ENCODE measurements at places on chromosomes 1 and 21.
A peak's percentile ranks its signal among the peaks of the same experiment; 100 is the strongest.

GRCh38 chr21:18987520-18988026, 584.0 kb upstream of the TMPRSS15 start:
- no peak for DNase-seq

- no peak for DNase-seq
These were observed 589.7 kb downstream of the DPYD start for GRCh38 chr1:97331165-97331564.

- DNase-seq: no peak
These were observed 3.3 kb downstream of the SLAMF8 start for GRCh38 chr1:159829822-159830465.

DNA sequence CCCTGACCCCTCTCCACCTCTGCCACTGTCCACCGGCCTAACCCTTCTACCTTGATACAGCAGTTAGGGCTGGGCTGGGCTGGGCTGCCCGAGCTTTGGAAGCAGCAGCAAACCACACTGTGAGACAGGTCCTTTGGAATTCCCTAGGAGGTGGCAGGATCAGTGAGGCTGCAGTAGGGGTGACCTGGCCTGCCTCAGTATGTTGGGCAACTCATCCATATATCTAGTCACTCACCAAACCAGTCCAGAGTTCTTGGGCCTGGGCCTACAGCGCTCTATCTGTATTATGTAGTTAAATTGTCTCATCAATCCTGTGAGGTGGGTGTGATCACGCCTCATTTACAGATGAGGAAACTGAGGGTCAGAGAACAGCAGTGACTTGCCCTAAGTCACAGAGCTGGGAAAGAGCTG, 13.3 kb upstream of the SYNC start:
- no peak for DNase-seq

DNA sequence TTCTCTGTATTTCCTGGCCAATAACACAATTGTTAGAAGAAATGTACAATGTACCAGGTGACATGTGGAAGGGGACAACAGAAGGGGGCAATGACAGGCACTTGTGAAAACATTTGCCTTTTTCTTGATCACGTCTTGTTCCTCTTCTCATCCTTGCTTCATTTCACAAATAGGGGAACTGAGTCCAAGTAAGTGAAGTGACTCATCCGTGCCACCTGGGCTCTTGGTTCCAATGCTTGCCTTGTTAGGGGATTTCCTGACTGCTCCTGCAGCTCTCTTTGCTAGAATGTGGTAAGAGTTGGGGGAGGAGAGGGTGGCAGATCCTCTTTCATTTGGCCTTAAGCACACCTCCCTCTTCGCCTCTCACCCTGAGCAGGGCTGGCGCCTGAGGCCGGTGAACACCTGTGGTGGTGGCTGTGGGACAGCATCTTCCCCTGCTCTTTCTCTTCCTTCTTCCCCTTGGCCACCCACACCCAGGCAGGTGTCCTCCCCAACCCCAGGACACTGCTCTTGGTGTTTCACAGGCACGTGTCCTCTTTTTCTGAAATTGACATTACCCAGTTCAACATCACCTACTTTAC, 2.2 kb upstream of the RHEX start:
- DNase-seq: no peak

- DNase-seq: no peak
These were observed 25.7 kb downstream of the TMPRSS2 start for GRCh38 chr21:41482301-41482700.

- DNase-seq: no peak
These were observed 28.4 kb downstream of the RNF11 start for GRCh38 chr1:51264451-51264850.

DNA sequence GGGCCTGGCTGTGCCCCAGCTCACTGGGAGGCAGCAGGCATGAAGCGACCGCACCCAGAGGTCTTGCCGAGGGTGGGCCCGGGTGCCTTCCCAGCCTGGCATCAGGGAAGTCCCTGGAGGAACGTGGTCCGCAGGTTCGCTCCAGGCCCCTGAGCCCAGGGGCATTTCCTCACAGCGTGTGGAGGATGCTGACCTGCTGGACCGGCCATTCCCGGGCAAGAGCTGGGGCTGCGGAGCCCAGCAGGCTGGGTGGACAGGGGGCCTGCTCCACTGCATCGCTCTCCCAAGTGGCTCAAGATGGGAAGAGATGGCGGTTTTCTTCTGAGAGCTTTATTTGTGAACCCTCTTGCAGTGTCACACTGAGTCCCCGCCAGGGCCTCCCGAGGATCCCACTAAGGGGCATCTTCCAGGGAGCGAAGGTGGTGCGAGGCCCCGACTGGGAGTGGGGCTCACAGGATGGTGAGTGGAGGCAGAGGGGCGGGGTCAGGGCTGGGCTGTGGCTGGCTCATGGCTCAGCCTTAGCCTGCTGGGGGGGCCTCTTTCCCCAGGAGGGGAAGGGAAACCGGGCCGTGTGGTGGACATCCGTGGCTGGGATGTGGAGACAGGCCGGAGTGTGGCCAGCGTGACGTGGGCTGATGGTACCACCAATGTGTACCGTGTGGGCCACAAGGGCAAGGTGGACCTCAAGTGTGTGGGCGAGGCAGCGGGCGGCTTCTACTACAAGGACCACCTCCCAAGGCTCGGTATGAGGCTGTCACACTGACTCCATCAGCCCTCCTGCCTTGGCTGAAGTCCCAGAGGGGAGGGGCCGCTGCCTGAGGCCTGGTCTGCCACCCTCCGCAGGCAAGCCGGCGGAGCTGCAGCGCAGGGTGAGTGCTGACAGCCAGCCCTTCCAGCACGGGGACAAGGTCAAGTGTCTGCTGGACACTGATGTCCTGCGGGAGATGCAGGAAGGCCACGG, 7.2 kb upstream of the MMP23B start:
- DNase-seq: peak; percentile 62

DNA sequence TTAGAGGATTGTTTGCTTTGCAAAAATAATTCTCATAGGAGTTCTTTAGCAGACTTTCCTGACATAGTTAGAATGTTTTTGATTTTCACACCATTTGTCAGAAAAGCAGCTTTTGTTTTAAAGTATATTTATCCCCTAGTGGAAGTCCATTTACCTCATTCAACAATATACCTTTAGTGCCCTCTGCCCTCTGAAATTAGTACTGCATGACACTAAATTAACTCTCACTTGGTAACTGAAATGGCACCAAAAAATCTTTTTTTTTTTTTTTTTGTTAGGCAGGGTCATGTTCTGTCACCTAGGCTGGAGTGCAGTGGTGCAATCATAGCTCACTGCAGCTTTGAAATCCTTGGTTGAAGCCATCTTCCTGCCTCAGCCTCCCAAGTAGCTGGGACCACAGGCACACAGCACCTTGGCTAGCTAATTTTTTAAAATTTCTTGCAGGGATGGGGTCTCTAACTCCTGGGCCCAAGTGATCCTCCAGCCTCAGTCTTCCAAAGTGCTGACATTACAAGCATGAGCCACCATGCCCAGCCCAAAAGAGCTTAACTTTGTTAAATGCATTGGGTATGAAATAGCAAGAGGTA, 13.6 kb downstream of the LRRC42 start:
- DNase-seq: no peak

- no peak for DNase-seq
These were observed 263.8 kb downstream of the PTPRC start for GRCh38 chr1:198902655-198903054.

DNA sequence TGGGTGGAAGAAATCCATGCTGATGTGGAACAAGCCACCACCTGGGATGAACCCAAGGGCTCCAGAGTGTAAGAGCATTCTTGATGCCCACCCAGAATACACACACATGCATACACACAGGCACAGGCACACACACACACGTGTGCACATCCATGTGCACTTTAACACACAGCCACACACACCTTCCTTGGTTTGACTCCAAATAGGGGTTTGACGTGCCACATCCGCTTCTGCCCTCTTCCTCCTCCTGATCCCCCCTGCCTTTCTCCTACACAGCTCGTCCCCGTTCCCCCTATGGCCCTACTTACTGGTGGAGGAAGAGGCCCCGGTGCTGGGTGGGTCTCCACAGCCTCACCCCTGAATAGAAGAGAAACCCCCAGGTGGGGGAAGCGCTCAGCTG, 16.0 kb downstream of the SPATA21 start:
- DNase-seq: no peak

DNA sequence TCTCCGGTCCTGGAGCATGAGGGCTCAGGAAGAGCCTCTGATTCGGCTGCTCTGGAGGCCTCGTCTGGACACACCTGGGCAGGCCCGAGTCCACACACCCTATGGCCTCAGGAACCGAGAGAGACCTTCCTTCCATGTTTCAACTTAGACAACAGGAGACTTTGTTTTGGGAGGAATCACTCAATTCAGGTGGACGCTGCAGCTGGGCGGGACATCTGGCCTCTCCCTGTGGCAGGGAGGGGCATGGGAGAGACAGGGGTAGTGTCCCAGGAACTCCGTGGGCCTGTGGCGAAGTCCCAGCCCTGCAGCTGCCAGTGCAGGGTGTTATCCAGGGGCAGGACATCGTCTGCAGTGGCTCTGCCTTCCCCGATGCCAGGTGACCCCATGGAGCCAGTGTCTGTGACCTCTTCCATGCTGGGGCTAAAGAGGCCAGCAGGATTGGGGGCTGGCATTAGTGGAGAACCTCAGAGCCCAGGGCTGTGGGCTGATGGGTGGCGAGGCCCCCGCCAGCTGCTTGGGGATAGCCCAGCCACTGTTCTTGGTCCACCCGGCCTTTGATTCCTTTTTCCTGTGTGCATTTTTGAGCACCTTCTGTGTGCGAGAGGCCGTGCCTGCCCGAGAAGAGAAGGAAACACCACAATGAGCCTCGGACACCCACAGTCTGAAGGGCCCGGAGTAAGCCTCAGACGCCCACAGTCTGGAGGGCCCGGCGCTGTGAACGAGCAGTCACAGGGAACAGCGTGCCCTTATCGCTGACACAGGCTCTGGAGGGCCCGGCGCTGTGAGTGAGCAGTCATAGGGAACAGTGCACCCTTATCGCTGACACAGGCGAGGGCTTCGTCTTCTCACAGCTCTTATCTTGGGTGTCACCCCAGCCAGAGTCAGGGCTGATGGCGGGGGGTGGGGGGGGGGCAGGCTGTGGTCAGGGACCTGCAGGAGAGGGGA, 6.2 kb downstream of the COL18A1 start:
- peak; percentile 34 for DNase-seq

DNA sequence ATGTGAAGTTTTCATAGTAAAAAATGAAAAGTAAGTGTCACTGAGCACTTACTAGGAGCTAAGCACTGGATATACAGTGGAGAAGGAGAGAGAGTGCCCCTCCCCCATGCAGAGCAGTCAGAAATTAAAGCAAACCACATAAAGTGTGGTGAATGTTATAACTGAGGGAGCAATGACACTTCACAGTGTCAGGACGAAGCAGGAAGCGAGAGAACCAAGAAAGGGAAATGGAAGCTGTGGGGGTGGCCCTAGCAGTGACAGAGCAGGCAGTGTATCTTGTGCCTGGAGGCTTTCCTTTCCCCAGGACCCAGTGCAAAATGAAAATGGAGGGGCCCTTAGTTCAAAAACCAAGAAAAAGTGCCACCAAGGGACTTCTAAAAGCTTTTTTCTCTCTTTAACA, 21.5 kb upstream of the RCAN3 start:
- no peak for DNase-seq

DNA sequence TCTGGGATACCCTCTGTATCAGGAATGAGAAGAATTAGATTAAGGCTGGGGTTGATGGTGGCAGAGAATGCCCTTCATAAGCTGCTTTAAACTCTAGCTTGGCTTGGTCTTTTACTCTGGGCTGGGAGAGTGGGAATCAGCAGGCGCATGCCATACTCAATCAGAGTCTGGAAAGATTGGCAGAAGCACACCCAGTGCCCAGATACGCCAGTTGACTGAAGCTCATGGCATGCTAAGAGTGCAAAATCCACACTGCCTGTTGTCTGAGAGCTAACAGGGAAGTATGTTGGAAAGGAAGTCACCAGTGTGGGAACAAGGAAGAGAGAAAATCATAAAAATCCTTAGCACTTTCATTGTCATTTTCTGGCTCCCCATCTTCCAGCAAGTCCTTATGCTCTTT, 53.0 kb downstream of the HMCN1 start:
- no peak for DNase-seq

DNA sequence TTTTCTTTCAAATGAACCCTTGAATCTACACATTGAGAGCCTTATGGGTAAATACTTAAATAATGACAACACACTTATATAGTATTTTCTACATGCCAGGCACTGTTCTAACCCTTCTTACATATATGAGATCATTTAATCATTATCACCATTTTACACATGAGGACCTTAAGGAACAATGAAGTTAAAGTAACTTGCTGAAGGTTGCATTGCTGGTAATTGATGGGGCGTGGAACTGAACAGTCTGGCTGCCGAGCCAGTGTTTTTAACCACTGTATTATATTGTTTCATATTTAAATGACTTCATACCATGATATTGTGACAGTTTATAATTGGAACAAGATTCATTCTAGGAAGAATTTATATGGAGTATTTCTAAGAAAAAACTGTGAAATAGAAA, 111.9 kb upstream of the TENT5C start:
- DNase-seq: no peak

Data from RWPE2 (cell line).